Spinal cord (tissue), 10 donors: ENCODE measurements at places on chromosomes 7 and 10.

DNA sequence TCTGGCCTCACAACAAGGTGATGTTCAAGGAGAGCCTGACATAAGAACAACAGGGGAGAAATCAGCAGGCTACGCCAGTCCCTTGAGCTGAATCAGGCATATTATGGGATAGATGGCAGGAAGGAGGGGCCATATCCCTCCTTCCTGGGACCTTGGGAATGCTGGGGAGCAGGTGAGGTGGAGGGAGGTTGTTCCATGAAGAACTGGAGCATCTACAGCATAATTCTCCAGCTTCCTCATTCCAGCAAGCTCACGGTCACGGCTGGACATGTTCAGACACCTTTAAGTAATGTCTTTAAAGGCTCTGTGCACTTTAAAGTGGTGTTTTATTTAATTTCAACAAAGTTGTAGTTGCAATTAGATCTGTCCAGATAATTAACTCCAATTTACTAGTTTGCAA is 780.5 kb downstream of the TYW1 start:
- DNase-seq: no peak

DNA sequence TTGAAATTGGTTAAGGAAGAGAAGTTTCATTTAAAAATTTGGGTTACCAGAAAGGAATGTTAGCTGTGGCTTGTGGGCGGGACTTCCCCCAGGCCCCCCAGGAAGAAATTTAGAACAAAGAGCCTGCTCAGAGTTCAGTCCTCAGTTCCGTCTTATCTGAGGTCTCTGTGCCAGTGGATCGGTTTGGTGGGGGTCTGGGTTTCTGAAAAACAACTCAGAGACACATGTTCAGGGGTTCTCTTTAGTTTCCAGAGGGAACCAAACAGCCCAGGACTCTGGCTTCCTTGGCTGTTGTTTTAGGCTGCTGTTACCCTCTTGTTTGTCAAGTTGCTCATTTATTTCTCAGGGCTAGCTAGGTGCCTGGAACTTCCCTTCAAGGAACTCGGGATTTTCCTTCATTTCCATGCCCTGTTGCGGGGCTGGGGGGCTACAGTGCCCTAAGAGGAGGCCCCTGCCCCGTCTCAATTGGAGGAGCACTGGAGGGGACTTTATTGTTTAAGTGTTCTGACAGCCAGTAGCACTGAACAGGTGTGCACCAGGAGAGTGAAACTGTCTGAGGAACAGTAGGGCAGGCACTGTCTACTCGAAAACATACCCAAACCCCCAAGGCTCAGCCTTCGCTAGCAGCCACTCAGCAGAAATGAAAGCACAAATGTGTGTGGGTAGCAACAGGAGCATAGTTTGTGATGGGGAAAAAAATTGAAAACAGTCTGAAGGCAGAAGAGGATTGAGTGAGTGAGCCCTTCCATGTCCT is 59.9 kb downstream of the ALOX5 start:
- no peak for DNase-seq

- no peak for DNase-seq
These were observed 195.8 kb upstream of the SEMA3C start for GRCh38 chr7:81114633-81115032.

- DNase-seq: no peak
These were observed 1.9 kb downstream of the PPP2R2D start for GRCh38 chr10:131902691-131903090.

- DNase-seq: no peak
These were observed 203.1 kb upstream of the AUTS2 start for GRCh38 chr7:69395061-69395714.

DNA sequence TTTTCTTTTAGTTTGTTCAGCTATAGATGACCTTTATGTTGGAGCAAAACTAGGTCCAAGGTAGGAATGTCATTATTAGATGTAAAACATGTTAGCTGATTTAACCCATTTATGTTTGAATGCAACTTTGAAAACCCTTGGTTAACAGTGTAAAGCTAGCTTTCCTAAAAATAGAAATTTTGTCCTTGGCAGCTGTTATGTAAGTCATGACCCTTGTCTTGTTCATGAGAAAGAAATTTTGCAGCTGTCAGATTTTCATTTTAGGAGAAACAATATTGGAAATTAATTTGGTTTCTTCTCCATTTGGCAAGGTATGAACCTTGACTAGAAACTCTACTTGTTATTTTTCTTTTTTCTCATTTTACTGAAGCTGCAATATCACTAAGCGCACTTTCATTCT is 23.9 kb upstream of the CCAR1 start:
- no peak for DNase-seq

- no peak for DNase-seq
These were observed 117.3 kb downstream of the PRPF18 start for GRCh38 chr10:13703997-13704536.

- no peak for DNase-seq
These were observed 1.3 kb upstream of the PTPRN2 start for GRCh38 chr7:158588878-158589442.

GRCh38 chr10:48640326-48640725 is 35.5 kb upstream of the ARHGAP22 start:
- no peak for DNase-seq

GRCh38 chr7:29442146-29442545 is 121.5 kb upstream of the PRR15 start:
- DNase-seq: no peak

GRCh38 chr7:114759347-114760062 is 162.4 kb upstream of the MDFIC start:
- DNase-seq: peak; percentile 13

- peak; percentile 23 for DNase-seq
These were observed 59.8 kb downstream of the GRID1 start for GRCh38 chr10:86306628-86307278.

- no peak for DNase-seq
These were observed 247.9 kb downstream of the PTEN start for GRCh38 chr10:88111294-88111693.

DNA sequence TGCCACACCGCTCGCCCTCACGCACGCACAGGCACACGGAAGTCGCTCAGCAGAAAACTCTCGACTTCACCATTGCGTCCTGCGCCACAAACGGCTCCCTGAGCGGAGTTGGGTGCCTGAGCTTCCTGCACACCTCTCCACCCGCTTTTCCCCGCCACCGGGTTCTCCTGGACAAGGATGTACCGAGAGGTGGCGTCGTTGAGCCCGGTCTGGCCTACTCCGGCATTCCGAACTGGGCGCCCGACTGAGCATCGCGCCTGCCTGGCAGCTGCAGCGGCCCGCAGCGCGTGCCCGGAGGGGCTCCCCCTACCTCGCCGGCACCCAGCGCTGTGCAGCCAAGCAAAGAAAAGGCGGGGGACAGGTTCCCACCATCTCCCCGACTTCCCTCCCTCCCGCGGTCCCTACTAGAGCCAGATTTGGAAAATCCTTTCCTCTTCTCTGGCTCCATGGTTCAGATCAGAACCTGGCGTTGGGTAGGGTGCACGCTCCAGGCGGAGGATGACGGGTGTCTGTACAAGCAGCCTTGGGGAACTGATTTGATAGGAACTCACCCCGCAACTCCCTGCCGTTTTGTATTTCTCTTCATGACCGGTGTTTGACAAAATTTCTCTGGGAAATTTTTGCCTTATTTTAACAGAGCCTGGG is 1.7 kb downstream of the SORCS3 start:
- DNase-seq: peak; percentile 96

GRCh38 chr10:44458671-44459413 is 73.9 kb upstream of the CXCL12 start:
- DNase-seq: no peak

- DNase-seq: no peak
These were observed 55.7 kb downstream of the YKT6 start for GRCh38 chr7:44256459-44256858.

DNA sequence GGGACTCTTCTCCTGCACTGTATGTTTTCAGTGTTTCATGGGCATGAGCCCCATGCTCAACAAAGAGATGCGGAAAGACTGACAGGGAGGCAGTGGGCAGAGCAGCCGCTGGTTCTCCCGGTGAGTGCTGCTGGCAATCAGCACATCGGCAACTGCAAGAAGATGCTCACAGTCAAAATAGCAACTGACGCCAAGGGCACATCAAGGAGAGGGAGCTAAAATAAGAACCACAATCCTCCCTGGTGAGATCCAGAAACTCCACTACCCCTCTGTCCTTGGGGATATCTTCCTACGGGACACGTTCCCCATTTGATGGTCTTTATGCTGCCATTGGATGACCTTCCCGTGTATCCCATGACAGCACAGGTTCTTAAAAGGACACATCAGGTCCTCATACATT is 28.9 kb upstream of the SVIL start:
- no peak for DNase-seq

DNA sequence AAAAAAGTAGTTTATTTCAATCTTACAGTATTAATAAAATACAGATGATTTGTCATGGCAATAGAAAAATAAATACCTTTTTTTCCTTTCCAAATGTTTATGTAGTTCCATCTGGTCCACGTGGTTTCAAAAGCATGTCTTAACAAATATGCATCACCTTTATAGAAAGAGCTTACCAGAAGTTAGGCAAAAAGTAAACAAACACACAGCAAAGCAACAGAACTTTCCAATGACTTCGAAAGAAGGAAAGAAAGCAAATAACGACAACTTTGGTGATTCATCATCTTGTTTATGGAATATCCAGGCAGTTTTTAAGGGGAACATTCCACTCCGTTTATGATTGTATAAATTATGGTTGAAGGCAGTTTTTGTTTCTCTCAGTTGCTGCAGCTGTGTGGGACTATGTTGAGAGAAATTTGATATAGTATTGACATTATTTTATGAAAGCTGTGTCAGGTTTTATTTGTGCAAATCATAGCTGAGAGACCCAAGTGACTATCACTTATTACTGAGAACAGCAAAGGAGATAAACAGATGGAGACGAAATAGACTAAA is 203.1 kb downstream of the CDC14C start:
- DNase-seq: no peak

DNA sequence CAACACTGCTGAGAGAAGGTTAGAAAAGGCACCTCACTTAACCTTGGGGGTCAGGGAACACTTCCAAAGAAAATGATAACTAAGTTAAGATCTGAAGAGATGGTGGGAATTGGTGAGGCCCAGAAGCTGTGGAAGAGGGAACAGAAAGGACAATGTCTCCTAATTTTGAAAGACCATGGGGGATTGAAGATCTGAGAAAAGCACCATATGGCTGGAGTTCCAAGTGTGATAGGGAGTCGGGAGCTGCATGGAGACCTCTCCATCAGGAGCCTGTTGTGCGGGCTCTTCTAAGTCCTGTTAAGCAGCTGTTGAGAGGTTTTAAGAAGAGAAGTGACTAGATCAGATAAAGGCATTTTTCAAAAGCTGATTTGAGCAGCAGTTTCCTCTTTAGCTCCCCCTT is 254.3 kb downstream of the CDK14 start:
- no peak for DNase-seq

- DNase-seq: peak; percentile 67
These were observed 5.9 kb downstream of the CPA2 start for GRCh38 chr7:130272381-130273080.

DNA sequence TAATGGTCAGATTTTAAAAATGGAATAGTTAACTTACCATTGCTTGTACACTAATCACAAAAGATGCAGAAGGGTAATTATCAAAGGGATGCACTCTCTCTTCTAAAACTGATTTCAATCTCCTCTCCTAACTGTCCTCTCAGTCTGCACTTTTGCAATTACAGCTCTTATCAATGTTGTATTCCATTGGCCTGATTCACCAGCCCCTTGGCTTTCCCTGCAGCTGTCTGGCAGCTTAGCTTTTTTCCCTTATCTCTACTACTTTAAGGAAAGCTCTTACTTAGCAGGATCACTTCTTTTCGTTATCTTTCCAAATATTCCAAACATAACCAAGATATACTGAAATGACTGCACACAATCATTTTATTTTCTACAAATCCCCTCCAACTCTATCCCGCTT is 448.8 kb downstream of the GRM8 start:
- DNase-seq: no peak

- DNase-seq: no peak
These were observed 11.7 kb downstream of the ADIRF start for GRCh38 chr10:86979977-86980448.

DNA sequence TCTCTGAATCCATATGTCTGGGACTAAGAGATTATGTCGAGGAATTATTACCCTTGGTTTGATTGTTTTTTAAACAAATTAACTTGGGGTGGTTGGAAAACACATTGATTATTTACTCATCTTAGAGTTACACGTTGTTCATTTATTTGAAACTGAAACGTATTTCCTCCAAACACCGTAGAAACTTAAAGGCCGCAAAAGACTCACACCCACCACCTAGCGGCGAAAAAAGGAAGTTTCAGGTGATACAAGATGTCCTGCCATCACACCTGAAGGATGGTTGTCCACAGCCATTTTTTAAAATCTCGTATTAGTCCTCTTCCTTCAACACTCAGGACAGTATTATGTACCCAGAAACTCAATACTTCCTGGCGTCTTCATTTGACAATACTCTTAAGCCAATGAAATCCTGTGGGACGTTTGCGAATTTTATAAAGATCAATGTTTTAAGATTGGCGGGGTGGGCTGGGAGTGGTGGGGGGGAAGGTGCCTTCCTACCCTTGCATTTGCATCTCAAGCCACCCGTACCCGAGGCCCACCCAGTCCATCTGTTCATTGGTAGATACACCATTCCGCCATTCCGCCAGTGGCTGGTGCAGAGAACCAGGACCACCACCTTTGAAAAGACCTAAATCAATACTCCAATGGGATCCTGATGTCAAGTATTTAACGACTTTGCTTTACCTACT is 1.4 kb upstream of the LCOR start:
- peak; percentile 93 for DNase-seq

DNA sequence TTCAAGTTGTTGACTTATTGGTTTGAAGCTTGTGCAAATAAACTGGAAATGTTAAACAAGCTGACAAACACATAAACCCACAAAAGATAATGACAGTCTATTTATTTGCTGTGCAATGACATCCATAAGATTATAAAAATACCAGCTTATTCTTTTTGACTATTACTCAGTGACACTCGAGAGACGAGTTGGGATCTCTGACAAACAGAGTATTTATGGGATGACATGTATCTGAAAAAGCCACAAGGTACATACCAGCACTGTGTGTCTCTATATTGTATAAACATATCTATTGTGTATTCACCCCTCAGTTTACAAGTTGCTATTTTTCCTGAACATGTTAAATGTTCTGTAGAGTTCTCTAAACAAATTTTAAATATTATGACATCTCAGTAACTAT is 88.9 kb downstream of the CHRM2 start:
- DNase-seq: no peak

GRCh38 chr10:101228153-101228965 is 904 bp downstream of the LBX1 start:
- peak; percentile 27 for DNase-seq

DNA sequence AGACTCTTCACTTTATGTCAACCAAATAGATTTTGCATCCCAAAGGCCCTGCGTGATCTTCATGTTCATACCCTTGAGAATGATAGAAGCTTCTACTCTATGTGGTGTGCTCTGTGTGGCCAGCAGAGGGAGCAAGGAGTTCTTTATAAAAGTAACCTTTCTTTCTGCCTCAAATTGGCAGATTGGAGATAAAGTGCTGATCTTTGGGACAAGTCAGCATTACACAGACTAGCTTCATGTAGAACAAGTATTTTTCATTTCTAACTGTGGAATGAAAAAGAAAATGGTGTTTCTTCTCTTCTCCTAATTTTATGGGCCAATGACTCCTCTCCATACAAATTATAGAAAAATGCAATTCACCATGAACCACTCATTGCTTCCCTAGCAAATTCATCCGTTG is 1214.1 kb downstream of the SORCS1 start:
- peak; percentile 43 for DNase-seq

GRCh38 chr7:64999165-65000004 is 7.1 kb downstream of the ERV3-1 start:
- DNase-seq: no peak
